ENCODE measurements at places on chromosomes 6 and 20. TPM values are rescaled to one million over a fixed set of nuclear protein-coding genes. Genes with fewer than 3 reads are reported as not detected.

The ACTL10 gene
- total RNA-seq, result 3.8 TPM

The SMOC2 gene
- total RNA-seq, result not detected

The CRISP2 gene
- total RNA-seq, result not detected

The ABCF1 gene
- total RNA-seq, result 127 TPM

The CPXM1 gene
- 0.46 TPM for total RNA-seq

The ANKRD66 gene
- total RNA-seq, result not detected

The HLA-DQA2 gene
- total RNA-seq, result 1.2 TPM

DNA sequence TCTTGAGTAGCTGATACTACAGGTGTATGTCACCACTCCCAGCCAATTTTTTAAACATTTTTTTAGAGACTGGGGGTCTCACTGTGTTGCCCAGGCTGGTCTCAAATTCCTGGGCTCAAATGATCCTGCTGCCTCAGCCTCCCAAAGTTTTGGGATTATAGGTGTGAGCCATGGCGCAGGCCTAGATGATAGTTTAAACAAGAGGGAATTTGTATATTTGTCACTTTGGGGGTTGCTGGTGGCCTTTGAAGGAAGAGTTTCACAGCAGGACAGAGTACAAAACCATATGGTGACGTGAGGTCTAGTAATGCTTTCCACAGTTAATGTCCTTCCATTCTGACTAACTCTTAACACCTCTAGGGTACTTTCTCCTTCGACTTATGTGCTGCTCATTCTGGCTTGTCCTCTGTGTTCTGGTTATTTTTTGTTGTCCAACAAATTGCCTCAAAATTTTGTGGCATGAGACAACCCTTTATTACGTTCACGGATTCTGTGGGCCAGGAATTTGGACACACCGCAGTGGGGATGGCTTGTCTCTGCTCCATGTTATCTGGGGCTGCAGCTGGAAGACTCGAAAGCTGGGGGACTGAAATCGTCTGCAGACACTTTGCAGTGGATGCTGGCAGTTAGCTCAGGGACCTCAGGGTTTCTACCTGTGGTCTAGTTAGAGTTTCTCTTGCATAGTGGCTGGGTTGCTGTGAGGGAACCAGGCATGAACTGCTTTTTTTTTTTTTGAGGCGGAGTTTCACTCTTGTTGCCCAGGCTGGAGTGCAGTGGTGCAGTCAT is 23.0 kb upstream of the IER3 start:
- no peak for DNase-seq

- DNase-seq, result no peak
Observed at GRCh38 chr6:141688916-141689315, 443.8 kb upstream of the GJE1 start.

GRCh38 chr6:4316867-4317400 is 181.6 kb upstream of the ECI2 start:
- no peak for DNase-seq

DNA sequence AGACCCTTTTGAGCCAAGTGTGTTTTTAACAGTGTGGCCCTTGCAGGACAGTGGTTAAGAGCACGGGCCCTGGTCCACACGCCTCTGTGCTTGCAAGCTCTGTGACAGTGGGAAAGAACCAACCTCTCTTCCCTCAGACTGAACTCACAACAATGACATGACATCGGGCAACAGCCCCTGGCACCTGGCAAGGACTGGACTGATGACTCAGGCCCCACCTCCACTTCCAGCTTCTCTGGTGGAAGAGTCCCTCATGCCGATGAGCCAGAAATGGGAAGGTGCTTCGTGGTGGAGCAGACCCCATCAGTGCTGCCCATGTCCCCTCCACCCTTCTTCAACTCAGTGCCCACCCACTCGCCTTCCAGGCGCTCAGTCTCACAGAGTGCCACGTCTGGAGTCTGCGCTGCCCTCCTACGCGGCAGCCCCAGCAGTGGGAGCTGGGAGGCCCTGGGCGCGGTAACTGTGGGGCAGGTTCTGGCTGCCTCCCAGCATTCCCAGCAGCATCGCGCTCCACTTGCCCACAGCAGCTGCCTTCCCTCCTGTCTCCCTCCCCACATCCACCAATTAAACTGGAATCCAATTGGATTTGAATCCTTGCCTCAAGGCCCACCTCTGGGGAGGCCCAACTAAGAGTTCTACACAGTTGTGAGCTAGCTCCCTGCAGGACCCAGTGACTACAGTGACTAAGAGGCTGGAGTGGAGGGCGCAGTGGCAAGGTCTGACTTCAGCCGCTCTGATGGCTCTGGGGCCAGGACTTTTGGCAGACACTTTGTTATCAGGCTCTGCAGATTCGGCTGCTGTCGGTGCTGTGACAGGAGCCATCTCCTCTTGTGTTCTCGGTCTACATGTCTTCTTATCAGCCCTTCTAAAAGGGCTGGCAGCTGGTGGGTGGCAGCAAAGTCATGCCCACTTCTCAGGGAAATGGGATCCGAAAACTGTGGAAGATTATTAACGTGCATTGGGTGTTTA is 156.8 kb upstream of the MLN start:
- DNase-seq, result no peak

- DNase-seq, result no peak
Observed at GRCh38 chr6:10300071-10300470, 114.8 kb downstream of the TFAP2A start.

DNA sequence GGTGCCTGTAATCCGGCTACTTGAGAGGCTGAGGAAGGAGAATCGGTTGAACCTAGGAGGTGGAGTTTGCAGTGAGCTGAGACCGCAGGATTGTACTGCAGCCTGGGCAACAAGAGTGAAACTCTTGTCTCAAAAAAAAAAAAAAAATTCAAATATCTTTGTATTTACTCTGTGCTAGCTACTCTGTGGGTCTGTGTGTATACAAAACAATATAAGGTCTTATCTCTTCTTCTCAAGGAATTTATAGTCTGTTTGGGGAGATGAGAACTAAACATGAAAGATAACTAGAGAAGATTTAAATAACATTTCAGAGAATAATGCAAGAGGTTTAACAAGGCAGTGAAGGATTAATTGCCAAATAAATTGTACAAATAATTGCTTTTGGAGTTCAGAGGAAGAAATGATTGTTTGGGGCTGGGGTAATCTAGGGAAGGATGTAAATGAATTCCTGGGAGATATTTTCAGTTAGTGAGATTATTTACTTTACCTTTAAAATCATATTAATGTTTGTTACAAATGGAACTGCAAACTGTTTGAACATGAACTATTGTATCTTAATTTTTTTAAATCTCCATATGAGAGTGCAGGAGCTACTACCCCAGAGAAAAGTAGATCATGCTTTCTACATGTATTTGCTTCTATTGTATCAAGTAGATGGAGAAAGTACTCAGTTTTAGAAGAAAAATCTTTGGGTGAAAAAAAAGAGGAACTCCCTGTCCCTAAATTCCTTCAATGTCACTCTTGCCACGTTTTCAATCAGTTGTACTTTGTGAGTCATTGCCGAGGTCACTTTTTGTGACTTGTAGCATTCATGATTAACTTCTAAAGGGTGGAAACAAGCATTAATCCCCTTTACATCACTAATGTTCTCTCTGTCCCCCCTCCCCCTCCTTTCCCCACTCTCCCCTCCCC is 39.0 kb downstream of the NCOA3 start:
- DNase-seq, result no peak

- DNase-seq, result no peak
Observed at GRCh38 chr6:149860834-149861602, 3.1 kb downstream of the LRP11 start.

GRCh38 chr20:56628873-56629463 is at the start of gene TFAP2C:
Gene TFAP2C (plus strand): TSS chr20:56629306. CDS start chr20:56629545, 239 bp downstream.
- no peak for DNase-seq

- no peak for DNase-seq
Observed at GRCh38 chr6:45377043-45377553, 636 bp downstream of the SUPT3H start.

DNA sequence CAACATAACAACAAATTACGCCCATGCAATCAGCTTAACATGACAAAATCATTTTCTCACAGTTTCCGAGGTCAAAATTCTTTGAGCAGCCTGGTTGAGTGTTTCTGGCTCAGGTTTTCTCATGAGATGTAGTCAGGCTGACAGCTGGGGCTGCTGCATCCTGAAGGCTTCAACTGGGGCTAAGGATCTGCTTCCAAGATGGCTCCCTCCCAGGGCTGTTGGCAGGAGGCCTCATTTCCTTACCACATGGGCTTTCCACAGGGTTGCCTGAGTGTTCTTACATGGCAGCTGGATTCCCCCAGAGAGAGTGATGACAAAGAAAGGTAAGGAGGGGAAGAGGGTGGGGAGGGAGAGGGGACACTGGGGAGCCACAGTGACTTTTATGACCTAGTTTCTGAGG is 63.1 kb upstream of the NNAT start:
- no peak for DNase-seq

- DNase-seq, result no peak
Observed at GRCh38 chr6:148523551-148523950, 180.9 kb downstream of the SASH1 start.

- DNase-seq, result no peak
Observed at GRCh38 chr20:61967300-61967699, 98.4 kb downstream of the TAF4 start.

GRCh38 chr6:40344566-40345167 is 242.5 kb downstream of the LRFN2 start:
- no peak for DNase-seq

DNA sequence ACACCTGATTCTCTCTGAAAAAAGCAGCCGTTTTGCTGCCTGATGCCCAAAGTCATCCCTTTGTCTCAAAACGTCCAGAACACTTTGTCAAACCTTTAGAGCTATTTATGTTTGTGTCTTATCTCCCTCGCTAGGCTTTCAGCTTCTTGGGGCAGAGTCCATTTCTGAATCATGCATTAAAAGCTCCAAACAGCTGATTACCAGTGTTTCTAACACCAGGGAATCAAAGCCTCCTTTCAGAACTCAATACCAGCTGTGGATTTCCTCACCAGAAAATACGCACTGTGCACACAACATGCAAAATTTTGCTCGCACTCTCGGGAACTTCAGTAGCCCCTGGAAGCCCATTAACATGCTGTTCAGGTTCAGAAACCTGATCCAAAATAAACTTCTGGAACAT is 333.3 kb downstream of the HACE1 start:
- DNase-seq, result no peak

- no peak for DNase-seq
Observed at GRCh38 chr6:9095729-9096128, 660.4 kb upstream of the SLC35B3 start.

- DNase-seq, result no peak
Observed at GRCh38 chr6:46917002-46917545, 4.7 kb downstream of the ADGRF5 start.

DNA sequence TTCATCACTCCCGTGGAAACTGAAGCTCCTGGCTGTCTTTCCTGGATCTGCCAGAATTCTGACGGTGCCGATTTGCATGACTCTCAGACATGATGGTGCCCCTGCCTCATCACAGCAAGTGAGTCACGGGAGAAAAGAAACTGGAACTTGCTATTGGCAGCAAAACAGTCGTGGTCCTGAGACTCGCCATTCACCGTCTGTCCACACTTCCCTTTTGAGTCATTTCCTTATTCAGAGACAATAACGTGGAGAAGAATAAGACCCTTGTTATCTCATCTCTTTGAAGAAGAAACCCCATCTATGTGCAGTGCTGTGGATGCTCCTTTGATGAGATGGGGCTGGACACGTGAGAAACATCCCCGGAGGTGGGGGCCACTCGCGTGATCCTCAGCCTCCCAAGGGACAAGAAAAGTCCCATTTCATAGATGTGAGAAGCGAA is 4.2 kb downstream of the GPR31 start:
- DNase-seq, result no peak

All from CD8-positive, alpha-beta memory T cell (primary cell).